ENCODE measurements at places on chromosomes 1 and 21.

- DNase-seq: no peak
Measured at GRCh38 chr1:245416781-245417180, 262.0 kb downstream of the KIF26B start.

GRCh38 chr1:226981386-226981817 lies 41.3 kb downstream of the COQ8A start:
- DNase-seq: no peak

DNA sequence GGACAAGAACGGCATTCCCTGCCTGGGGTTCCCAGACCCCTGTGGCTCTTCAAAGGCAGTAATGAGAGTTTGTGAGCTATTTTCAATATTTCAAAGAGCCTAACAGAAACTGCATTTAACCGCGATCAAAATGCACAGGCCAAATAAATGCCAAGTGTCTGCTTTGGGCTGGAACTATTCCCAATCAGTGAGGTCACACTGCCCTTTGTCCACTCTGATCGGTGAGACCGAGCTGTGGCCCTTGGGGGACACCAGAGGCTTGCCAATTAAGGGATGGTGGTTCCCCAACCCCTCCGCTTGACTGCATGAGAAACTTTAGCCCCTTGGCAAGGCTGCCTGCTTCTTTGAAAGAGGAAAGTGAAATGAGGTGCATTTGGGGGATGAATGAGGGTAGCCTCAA lies 20.3 kb downstream of the CSMD2 start:
- no peak for DNase-seq

- no peak for DNase-seq
Measured at GRCh38 chr1:205391386-205391785, 30.5 kb downstream of the LEMD1 start.

DNA sequence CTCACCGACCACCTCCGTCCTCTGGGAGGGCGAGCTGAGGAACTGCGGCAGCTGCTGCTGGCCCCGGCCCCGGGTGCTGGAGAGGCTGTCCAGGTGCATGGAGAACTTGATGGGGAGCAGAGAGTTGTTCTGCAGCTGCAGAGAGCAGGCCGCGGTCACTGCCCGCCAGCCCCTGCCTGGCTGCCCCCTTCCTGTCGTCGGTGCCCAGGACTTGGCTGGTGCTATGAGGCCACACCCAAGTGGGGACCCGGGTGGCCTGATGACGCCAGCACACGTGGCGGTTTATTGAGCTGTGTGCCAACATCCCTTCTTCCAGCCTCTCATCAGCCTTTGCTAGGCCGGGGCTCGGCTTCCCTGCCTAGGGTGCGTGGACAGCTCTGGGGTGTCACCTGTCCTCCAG lies 5.3 kb upstream of the TMEM52 start:
- DNase-seq: no peak

- DNase-seq: no peak
Measured at GRCh38 chr1:112026016-112026415, 36.5 kb upstream of the KCND3 start.

- DNase-seq: no peak
Measured at GRCh38 chr1:214990619-214991018, 91.9 kb upstream of the KCNK2 start.

- no peak for DNase-seq
Measured at GRCh38 chr1:10588640-10589039, 113.9 kb downstream of the PEX14 start.

GRCh38 chr1:72530646-72531045 lies 248.3 kb upstream of the NEGR1 start:
- no peak for DNase-seq

- no peak for DNase-seq
Measured at GRCh38 chr1:167723707-167724323, 2.0 kb downstream of the MPZL1 start.

DNA sequence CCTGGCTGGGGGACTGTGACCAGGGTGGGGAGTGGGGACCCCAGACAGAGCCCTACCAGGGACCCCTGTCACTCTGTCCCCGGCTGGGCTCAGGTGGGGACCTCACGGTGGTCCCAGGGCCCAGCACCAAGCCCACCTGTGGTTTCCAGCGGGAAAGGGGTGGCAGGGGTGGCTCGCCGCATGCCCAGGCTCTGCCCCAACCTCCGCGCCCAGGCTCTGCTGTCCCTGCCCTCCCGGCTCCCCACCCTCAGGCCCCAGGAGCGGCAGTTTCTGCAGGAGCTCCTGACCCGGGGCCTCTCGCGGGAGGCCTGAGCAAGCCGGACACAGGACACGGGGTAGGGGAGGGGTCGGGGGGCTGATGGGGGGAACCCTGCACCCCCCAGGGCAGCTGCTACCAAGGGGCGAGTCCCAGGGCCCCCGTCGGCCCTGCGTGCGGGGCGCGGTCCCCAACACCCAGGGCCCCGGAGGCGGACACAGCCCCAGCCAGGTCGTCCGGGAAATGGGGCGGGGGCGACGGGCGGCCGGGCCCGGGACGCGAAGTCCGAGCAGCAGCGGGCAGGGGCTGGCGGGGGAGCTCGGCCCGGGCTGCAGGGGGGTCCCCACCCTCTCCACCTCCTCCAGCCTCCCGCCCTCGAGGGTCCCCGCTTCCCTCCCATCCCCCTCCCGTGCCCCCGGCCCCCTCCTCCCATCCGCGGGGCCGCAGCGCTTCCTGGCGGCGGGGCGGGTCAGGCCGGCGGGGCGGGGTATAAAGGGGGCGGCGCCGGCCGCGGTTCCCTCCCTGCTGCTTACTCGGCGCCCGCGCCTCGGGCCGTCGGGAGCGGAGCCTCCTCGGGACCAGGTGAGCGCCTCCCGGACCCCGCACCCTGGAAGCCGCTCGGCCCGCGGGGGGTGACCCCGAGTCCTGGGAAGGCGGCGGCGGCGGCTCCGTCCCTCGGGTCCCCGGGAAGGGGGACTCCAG lies at the start of gene COL6A2:
Gene COL6A2, plus strand, starts transcription at position 777 of the 958 bp plus-strand sequence.
- no peak for DNase-seq

- no peak for DNase-seq
Measured at GRCh38 chr1:225812488-225813213, 2.7 kb downstream of the EPHX1 start.

GRCh38 chr1:205235951-205236350 lies 8.2 kb downstream of the TMCC2 start:
- no peak for DNase-seq

- no peak for DNase-seq
Measured at GRCh38 chr1:102833151-102833550, 275.2 kb downstream of the COL11A1 start.

GRCh38 chr1:102861247-102861646 lies 247.1 kb downstream of the COL11A1 start:
- DNase-seq: no peak

GRCh38 chr1:96557336-96557735 lies 164.2 kb upstream of the PTBP2 start:
- no peak for DNase-seq

- no peak for DNase-seq
Measured at GRCh38 chr1:48676822-48677221, 99.9 kb downstream of the BEND5 start.

- no peak for DNase-seq
Measured at GRCh38 chr1:15295696-15296095, 48.7 kb downstream of the FHAD1 start.

DNA sequence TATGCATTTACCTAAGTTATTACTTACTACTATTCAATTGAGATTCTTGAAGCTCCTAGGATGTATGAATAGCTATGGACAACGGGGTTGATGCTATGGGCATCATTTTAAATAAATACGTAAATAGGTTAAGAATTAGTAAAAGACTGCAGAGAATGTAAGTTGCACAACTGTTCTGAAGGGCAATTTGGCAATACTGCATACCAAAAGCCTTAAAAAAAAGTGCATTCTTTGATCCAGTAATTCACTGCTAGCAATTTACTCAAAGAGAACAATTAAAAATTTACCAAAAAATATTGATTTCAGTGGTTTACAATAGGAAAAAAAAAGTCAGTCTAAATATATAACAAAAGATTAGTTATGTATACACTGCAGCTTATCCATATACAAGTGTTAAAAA lies 3.5 kb downstream of the ARPC5 start:
- no peak for DNase-seq

- no peak for DNase-seq
Measured at GRCh38 chr1:66723985-66724384, 28.3 kb upstream of the DYNLT5 start.

DNA sequence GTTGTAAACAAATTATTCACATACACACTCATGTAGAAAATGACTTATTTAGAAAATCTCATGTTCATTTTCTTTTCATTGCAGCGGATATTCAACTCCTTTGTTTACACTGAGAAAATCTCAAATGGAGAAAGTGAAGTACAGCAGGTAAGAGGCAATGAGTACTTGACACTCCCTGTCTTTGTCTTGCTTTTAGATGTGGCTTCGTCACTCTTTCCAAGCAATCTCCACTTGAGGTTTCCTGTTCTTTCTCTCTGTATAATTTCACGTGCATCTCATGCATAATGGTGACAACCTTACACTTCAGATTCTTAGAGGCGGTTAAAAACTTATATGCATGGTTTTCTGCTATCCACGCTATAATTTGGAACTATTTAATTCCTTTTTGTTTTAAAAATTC lies 80.6 kb downstream of the CACHD1 start:
- no peak for DNase-seq

GRCh38 chr1:245558069-245558468 lies 403.3 kb downstream of the KIF26B start:
- no peak for DNase-seq

GRCh38 chr1:25443030-25443699 lies 12.5 kb downstream of the MACO1 start:
- no peak for DNase-seq

DNA sequence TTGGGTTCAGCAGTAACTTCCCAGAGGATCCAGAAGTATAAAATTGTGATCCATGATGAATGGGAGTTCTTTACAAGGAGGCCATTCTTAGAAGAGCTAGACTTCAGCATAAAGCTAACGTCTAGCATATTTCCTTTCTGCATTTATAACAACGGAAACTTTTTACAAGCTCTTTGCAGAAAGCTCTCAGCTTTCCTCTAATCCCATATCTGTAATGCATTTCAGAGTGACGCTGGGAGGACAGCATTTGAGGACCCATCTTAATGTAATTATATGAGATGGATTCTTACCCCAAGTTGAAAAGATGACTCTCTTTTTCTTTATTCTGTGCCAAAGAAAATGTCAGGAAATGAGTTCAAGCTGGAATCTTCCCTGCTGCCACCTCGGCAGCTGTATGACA lies 132.0 kb upstream of the CACHD1 start:
- DNase-seq: no peak

DNA sequence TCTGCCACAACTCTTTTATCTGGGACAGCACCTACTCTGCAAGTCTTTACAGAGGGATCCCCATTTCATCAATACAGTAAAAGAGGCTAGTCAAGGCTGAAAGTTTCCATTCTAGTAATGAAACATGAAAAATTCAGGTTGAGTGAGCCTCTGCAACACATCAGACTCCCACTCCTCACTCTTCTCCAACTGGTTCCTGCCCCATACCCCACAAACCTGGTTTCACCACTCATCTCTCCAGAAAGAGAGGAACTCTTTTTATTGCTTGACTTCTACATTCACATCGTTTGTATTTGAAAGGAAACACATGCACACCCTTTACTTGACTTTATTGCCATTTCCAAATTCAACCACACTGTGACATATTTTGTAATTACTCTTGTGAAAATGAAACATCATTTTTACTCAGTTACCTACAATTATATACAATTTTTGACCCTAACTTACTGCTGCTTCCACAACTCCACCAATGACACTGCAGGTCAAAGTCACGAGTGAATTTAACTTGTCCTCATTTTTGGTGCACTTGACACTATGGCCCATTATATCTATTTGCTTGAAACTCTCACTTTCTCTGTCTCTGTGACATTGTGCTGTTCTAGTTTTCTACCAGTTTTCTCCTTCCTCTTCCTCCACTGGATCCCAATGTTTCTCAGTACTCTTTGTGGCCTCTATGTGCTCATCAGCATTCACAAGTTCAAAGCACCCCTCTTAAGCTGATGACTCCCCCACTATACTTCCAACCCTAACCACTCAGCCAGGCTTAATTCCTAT lies 8.0 kb downstream of the STX6 start:
- no peak for DNase-seq

GRCh38 chr1:6646499-6647148 lies 22.0 kb downstream of the THAP3 start:
- peak; percentile 51 for DNase-seq

DNA sequence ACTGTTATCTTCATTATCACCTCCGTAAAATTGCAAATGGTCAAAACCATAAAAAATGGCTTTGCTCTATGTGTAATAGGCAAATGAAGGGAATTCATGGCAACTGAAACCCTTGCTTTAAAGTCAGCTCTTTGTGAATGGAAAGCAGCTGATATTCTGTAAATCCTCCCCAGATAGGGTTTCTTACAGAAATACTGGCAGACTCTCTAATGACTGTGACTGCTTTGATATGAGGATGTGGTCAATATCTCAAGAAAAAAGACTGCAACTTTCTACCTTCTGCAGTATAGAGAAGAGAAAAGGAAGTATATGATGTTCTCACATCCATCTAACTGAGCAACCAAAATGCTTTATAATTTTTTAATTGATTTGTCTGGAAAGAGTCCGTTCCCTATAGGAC lies 193.1 kb downstream of the ST6GALNAC3 start:
- no peak for DNase-seq

DNA sequence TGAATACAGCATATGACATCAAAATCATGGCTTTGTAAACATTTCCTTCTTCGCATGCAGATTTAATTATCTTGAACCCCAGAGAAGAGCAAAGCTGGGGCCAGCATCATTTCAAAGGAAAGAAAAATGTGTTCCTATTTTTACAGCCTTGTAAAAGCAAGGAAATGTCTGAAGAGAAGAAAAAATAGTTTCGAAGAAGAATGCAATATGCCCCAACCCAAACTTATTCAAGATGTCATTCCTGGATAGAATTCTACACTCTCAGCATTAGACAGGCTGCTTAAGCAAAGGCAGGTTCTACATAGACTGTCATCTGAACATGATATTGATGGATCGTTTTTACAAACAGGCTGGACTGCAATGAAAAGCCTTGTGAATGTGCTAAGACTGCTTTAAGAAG lies 900.8 kb downstream of the TTLL7 start:
- DNase-seq: no peak
